Effector CD4-positive, alpha-beta T cell (primary cell): ENCODE measurements at places on chromosomes 16 and 17.

DNA sequence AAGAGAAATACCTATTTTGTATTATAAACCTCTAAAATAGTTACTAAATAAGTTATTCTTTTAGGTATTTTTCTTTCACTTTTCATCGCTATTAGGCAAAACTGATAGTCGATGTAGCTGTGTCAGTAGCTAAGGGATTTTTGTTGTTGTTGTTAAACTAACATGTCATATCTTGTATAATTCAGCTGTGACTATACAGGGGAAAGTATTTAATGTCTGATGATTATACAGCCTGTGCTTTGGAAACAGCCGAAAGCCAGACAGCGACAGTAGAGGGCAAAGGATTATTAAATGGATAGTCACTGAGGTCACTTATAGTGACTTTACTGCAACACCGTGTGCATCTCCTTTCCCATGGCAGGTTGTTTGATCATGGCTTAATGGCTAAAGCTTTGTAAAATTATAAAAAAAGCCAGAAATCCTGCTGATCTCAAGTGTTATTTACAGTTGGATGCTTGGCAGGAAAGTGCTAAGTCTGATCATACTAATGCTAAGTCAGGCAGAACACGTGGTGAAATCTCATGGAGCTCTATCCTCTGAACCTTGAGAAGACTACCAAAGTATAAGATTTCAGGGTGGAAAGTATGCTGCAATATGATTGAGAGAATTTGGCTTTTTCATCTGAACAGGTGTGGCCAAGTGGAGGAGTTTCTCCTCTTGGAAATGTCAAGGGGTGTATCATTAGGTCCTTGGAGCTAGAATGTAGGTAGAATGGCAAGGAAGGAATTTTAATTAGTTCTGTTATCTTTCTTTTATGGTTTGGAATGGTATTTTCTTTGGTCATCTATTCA is 88.4 kb downstream of the FTO start:
- no peak for DNase-seq

DNA sequence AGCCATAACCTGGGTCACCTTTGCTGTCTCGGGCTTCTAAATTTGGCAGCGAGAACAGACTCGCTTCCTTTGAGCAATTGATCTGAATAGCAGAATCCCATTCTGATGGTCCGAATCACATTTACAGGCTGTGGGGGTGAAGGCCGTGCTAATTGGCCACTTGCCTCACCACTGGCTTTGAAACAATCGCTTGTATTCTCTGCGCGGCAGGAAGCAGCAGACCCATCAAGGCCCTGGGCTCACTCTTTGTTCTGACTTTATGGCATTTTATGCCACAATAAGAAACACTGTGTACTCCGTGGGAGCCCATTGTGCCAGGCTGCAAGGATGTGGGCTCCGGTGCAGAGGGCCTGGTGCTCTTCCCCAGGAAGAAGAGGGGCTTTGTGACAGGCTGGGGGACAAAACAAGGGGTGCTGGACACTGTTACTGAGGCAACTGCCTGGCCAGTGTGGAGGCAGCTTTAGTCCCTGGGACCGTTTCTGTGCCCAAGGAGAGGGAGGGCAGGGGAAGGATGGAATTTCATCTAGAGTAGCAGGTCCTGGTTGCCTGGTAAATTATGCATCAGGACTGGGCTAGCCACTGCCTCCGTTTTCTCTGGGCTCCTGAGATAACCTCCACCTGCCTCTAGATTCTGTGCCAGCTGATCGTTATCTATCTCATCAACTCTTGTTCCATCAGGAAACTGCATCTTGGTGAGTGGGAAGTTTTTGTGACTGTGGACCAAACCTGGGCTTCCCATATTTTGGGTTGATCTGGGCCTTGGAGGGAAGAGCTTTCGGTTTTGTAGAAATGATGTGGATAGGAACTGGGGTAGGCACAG is 78.5 kb downstream of the MRC2 start:
- no peak for DNase-seq

- DNase-seq, result no peak
Observed at GRCh38 chr17:16918443-16918842, 53.5 kb downstream of the TNFRSF13B start.

DNA sequence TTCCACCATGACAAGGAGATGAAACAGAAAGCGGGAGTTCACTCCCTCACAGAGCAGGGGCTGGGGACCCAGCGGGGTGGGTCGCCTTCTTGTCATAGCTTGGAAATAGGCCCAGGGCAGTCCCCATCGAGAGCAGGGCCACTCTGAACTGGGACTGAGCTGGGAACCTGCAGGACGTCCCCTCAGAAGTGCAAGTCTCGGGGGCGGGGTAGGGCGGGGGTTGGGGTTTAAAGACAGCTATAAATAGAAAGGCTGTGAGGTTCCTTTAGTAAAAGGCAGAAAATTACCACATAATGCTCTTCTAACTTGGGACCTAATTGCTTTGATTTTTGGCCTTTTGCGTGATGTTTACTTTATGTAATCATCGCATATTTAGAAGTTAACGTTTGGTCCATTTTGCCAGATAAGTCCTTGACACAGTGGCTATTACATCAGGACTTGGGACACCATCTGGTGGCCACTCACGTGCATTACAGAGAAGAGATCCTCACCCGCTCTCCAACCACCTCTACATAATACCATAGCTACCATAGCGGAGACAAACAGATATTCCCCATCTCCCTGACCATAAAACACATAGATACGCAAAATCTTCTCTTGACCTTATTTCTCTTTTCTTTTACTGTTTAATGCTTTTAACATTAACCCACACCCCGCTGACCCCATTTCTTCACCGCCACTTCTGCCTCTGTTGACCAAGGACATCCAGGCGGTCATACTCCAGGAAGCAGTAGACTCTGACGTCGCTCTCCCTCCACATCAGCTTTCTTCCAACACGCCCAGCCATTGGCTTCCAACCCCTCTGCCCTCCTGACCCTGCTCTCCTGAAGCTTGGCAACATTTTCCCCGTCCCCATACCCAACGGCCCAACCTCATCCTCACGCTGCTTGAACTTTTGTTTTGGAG is 27.5 kb upstream of the PIK3R6 start:
- DNase-seq, result peak; percentile 22

GRCh38 chr17:2695243-2695960 is 16.2 kb downstream of the CLUH start:
- no peak for DNase-seq

GRCh38 chr17:4536742-4537411 is 18.3 kb downstream of the MYBBP1A start:
- no peak for DNase-seq

- no peak for DNase-seq
Observed at GRCh38 chr17:79971651-79972050, 64.0 kb downstream of the TBC1D16 start.

GRCh38 chr17:28959471-28959871 is 8.2 kb upstream of the PHF12 start:
- no peak for DNase-seq

DNA sequence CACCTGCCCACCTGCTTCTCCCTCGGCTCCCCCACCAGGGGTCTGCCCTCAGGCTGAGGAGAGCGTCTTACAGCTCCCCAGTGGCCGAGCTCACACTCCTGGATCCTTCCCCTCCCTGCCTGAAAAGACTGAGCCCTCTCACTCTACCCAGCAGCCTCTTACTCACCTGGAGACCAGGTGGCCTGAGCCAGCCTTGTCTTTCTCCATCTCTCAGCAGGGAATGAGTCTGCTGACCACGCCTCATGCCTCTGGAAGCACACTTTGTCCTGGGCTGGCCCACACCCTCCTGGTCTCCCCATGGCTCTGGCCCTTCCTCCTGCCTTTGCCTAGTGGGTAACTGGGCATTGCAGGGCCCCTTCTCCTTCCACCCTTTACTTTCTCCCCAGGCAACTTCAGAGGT is 177.2 kb downstream of the ENGASE start:
- no peak for DNase-seq

GRCh38 chr17:8991514-8992285 is 26.2 kb upstream of the PIK3R5 start:
- DNase-seq, result peak; percentile 58

GRCh38 chr17:30203471-30203981 is 32.0 kb downstream of the SLC6A4 start:
- no peak for DNase-seq

DNA sequence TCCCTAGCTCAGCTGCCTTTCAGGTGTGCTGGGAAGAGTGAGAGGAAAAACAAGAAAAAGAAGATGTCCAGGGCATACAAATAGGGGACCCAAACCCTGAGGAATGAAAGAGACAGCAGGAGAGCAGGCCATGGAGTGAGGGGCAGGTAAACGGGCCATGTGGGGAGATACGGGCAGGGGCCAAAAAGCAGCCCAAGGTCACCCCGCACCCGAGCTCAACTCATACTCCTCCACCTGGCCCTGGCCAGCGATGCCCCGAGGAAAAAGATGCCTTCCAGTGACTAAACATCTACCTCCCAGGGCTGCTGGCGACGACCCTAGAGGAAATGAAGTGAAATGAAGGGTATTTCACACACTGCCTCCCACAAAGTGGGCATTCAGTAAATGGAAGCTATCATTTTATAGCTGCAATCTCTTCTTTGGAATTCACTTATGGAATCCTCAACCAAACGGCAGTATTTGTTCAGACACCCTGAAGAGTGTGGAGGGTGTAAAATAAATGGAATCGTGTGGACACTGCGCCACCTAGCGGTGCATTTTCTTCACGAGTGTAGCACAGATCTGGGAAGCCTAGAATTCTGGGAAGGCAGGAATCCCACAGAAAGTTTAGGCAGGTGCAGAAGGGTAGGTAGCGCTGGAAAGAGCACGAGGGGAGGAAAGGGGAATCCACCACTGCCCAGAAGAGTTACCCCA is 14.9 kb downstream of the ELAC2 start:
- peak; percentile 34 for DNase-seq
